ENCODE measurements at places on chromosomes 5 and 9.

GRCh38 chr9:109914280-109915027, 134.5 kb downstream of the PALM2AKAP2 start:
- no peak for ATAC-seq

DNA sequence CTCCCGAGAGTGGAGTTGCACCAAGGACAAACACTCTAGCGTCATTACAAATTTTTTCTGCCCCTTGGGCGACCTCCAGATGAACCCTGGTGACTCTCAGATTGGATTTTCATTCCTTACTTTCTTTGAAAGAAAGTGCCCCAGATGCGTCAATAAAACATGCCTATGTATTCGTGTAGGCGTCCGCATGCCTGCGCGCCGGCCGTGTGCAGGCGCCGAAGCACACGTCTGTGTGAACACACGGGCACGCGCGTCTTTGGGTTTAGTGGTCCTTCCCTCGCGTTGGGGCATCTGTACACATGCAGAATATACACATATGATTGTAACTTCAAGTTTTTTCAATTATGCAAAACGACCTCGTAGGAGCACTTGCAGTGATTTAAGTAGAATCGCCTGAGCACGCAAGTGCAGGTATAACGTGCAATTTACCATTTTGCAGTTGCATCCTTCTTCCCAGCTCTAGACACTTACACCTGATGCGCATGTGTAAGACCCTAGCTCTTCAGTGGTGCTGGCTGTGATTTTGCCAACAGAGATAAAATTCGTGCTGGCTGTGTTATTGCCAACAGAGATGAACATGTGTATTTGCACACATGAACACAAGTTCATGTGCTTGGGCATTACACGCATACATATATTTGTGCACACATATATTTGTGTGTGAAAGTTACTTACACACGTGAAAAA, 1.9 kb upstream of the LHX2 start:
- ATAC-seq: no peak

DNA sequence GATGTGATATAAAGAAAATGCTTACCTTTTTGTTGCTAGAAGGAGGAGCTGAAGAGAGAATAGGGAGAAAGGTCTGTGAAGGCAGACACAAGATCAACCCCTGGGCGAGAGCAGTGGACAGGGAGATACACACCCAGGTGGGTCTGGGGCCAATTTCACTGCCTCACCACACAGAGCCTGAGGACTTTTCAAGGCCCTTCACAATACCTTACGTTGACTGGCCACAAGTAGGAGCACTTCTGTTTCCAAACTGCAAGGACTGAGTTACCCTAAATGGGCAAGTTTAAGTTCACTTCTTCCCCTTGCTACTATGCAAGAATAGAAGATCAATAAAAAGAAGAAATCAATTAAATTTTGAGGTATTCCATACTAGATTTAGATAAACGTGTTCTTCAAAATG, 174.5 kb upstream of the SLC12A2 start:
- ATAC-seq: peak; percentile 63

GRCh38 chr9:115730396-115730795, 423.2 kb upstream of the PAPPA start:
- no peak for ATAC-seq

DNA sequence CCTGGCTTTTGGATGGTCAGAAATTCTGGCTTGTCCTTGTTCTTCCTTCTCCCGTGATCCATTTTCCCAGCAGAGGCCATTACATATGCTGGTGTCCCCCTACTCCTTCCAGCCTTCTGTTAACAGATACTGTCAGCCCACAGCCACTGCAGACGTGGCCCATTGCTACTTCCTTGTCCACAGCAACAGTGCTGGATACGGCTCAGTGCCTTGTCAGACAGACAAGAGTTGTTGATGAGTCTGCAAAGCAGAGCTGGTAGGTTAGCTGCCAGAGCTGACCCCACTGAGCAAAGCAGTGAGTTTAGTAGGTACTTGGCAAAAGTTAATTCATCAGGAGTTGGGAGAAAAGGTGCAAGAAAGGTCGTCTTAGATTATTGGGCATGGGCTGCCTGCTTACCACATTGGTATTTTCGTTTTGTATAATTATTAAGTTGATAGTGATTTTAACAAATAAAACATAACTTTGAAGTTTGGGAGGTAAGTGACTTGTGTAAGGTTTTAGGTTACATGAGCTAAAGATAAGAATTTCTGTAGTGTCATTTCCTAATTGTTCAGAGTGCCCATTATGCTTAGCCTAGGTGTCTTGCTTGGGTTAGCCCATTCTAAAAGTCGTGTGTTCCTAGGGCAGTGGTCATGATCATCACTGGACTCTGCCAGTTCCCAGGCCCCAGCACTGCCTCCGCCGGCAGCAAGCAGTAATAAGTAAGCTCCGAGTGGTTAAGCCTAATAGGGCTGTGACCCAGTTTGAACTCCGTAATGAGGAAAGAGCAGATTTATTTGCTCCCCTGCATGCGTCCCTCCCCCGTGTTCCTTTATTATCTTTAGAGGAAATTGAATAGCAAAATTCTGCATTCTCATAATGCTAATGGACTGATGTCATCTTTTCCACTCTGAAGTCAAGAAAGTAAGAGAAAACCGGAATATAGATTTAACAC, 292.0 kb downstream of the FANCC start:
- no peak for ATAC-seq

- ATAC-seq: no peak
Measured at GRCh38 chr9:77569335-77569734, 78.8 kb downstream of the GNA14 start.

DNA sequence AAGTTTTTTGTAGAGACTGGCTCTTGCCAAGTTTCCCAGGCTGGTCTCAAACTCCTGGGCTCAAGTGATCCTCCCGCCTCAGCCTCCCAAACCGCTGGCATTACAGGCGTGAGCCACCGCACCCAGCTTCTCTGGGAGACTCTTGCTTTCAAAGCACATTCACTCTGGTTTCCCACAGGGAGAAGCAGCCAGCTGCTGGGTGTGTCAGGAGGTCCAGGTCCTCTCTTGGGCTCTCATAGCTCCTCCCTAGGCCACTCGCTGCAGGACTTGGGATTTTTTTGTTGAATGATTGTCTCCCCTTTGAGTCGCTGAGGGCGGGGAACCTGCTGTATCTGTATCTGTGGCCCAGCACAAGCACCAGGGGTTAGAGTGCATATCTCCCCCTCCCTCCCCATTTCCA, 68.4 kb upstream of the RAPGEF1 start:
- no peak for ATAC-seq

DNA sequence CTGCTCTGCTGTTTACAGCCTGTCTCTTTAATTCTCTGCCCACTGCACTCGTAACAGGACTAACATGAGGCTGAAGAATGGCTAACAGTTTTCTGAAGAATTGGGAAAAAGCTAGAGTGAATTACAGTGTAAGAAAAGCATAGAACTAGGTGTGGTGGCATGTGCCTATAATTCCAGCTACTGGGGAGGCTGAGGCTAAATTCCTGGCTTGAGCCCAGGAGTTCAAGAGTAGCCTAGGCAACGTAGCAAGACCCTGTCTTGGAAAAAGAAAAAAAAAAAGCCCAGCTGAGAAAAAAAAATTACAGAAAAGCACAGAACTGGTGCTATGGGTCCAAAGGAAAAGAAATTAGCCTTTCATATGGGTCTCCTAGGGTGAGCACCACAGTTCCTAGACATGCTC, 13.9 kb upstream of the UHRF2 start:
- no peak for ATAC-seq

- no peak for ATAC-seq
Measured at GRCh38 chr5:140827704-140828361, at the start of gene PCDHA6. Gene PCDHA6 (plus strand): TSS chr5:140827960. CDS start chr5:140828092, 132 bp downstream.

DNA sequence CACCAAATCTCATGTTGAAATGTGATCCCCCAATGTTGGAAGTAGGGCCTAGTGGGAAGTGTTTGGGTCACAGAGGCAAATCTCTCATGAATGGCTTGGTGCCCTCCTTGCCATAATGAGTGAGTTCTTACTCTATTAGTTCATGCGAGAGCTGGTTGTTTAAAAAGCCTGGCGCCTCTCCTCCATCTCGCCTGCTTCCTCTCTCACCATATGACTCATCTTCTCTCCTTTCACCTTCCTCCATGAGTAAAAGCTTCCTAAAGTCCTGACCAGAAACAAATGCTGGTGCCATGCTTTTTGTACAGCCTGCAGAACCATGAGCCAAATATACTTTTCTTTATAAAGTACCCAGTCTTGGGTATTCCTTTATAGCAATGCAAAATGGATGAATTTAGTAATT, 20.9 kb upstream of the ARHGAP26 start:
- ATAC-seq: peak; percentile 83

GRCh38 chr9:76817489-76817888, 53.3 kb downstream of the PCA3 start:
- ATAC-seq: no peak

- no peak for ATAC-seq
Measured at GRCh38 chr5:160772854-160773253, 79.2 kb downstream of the ATP10B start.

DNA sequence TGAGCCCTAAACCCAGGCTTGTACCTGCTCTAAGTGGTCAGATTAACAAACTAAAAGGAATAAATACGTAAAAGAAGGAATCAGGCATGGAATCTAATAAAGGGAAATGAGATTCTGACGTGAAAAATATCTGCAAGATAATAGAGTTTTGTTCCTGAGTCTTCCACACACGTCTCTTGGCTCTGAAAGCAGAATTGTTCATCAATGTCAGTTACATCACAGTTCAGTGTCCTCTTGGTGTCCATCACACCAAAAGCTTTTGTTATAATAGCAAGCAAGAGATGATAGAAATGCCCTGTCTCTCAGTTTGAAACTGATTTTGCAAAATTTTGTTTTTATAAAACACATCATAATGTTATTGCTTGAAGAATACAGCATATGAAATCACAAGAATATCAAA, 34.7 kb upstream of the NMUR2 start:
- ATAC-seq: no peak

- peak; percentile 29 for ATAC-seq
Measured at GRCh38 chr9:75200892-75201470, 112.7 kb downstream of the OSTF1 start.

GRCh38 chr5:10489810-10490426, 48.2 kb downstream of the ROPN1L start:
- ATAC-seq: peak; percentile 71

DNA sequence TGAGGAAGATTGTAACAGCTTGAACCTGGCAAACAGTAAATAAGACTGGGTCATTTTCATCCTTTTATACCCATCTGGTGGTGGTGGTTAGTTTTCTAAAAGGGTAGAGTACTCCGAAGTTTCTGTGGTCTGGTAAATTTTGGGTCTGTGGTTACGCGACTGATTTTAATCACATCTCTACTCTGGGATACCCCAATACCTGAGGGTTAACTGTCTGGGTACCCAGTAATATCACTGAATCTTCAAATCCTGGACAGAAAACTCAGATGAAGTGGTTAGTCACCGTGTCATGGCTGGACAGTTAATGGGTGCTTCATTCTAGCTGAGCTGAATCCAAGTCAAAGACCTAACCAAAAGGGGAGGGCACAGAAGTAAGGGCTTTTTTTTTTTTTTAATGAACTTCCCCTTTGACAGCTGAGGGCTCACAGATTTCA, 474.2 kb downstream of the GADD45G start:
- peak; percentile 61 for ATAC-seq

GRCh38 chr9:97501972-97502221, 431 bp downstream of the TMOD1 start:
- ATAC-seq: peak; percentile 16

- no peak for ATAC-seq
Measured at GRCh38 chr5:147617191-147617606, 107.3 kb upstream of the DPYSL3 start.

DNA sequence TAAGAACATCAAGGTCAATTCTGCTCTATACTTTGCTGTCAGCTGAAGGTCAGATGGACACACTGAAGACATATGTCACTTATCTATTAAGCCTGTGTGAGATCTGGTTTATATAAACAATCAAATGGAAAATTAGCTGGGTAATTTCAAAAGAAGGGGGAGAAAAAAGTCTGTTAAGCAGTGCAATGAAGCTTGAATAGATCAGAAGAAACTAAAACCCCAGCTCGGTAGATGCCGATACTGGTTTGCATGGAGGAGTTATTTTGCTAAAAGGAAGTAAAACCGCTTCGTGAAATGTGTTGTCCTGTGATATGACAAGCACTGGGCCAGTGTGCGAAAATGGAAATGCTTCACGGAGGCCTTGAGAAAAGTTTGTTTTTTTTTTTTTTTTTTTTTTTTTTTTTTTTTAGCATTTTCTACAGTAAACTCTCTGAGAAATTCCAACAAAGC, 148.8 kb downstream of the MEF2C start:
- no peak for ATAC-seq

GRCh38 chr5:137822158-137822764, 45.4 kb upstream of the MYOT start:
- ATAC-seq: no peak

- peak; percentile 93 for ATAC-seq
Measured at GRCh38 chr5:91332267-91333045, 50.7 kb downstream of the ARRDC3 start.

- no peak for ATAC-seq
Measured at GRCh38 chr5:141149812-141150211, at the start of gene PCDHB6. Gene PCDHB6 (plus strand): TSS chr5:141150057. CDS start chr5:141150258, 201 bp downstream.

- ATAC-seq: no peak
Measured at GRCh38 chr9:1538301-1538700, 476.8 kb upstream of the SMARCA2 start.

DNA sequence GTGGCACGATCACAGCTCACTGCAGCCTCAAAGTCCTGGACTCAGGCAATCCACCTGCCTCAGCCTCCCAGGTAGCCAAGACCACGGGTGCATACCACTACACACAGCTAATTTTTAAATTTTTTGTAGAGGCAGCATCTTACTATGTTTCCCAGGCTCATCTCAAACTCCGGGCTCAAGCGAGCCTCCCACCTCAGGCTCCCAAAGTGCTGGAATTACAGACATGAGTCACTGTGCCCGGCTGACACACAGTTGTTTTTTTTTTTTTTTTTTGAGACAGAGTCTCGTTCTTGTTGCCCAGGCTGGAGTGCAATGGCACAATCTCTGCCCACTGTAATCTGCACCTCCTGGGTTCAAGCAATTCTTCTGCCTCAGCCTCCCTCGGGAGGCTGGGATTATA, 70.1 kb upstream of the CNOT6 start:
- ATAC-seq: no peak

GRCh38 chr9:71884005-71884404, 27.0 kb downstream of the ABHD17B start:
- ATAC-seq: no peak

DNA sequence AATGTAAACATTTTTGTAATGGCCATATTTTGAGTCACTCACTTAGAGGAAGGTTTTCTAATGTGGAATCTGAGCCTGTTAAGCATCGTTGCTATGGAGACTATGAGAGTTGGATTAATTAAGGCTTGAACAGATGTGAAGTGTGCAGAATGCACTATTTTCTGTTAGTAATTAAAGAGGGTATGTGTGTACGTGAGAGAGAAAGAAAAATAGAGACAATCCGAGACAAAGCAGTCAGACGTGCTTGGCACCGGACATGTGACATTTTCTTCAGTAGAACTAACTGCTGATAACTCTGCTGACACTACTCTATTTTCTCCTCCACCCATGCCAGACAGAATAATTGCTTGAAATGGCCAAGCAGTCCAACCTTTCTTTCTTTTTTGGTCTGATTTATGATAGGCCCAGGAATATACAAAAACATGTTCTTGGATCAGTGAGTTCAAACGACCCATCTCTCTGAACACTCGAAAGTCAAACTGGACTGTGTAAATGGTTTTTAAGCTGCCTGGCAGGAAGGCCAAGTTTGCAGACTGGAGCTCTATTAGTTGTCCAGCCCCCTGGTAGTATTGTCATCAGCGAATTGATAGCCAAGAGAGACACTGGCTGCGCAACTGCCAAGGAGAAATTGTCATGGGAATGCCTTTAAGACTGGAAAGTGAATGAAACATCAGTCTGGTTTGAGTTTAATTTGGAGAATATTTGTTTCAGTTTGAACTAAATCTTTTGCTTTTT, 322.1 kb downstream of the ARHGEF28 start:
- no peak for ATAC-seq

GRCh38 chr9:8456344-8456743, 656.8 kb upstream of the DMAC1 start:
- no peak for ATAC-seq

GRCh38 chr9:84007662-84008061, 27.1 kb downstream of the RMI1 start:
- no peak for ATAC-seq

Measured in activated T-helper 17 cell treated with anti-CD3 and anti-CD28 coated beads, Interleukin-2, amount 50 U/mL, for 72 hours (primary cell).